Chondrocyte (in vitro differentiated cells): ENCODE measurements at places on chromosomes 7 and 10. TPM values are rescaled to one million over a fixed set of nuclear protein-coding genes. Genes with fewer than 3 reads are reported as not detected.

DNA sequence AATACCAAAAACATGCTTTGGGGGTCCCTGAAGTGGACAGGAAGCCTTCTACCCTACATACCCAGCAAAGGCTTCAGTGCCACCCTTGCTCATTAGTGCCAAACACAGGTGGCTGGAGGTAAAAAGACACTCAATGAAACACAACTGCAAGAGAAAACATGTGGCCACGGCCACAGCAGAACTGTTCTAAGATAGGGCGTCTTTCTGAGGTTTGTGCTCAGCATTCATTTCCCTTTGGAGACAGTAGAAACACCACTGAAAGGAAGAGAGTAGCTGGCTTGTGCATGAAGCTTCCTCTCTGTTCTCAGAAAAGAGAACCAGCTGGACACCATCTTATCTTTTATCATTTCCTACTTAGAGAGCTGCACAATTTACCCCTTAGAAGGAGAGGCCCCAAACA, 143.0 kb downstream of the PLXNA4 start:
- no peak for DNase-seq

DNA sequence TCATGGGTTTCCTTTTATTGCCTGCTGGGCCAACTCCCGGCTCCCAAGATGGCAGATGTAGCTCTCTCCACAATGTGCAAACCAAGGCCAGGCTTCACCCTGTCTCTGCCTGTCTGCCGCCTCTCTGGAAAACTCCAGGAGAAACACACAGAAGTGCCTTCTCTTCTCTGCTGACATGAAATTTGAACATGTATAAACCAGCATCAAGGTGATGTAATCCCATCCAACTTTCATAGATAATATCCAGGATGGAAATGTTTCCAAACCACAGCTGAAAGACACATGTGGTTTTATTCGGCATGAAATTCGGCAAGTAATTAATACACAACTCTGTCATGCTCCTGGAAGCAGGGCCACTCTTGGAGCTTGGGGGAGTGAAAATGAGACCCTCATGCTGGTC, 297.2 kb downstream of the C7orf25 start:
- DNase-seq = no peak

GRCh38 chr10:95428701-95429100, 132.5 kb downstream of the SORBS1 start:
- DNase-seq = no peak

DNA sequence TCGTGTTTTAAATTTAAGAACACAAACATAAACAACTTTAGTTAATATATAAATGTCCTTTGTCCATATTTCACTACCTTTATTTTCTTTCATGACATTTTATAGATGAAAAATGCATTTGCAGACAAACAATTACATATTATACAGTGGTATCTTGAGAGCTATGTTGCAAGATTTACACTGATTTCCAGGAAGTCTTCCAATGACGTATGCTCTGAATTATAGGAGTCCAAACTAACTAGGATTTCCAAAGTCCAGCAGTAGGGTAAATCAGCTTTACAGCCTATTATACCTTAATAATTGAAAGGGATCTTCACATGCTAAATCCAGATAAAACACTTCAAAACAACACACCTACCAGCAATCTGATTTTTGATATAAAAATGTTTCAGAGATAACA, 69.4 kb downstream of the HYCC1 start:
- DNase-seq = no peak

DNA sequence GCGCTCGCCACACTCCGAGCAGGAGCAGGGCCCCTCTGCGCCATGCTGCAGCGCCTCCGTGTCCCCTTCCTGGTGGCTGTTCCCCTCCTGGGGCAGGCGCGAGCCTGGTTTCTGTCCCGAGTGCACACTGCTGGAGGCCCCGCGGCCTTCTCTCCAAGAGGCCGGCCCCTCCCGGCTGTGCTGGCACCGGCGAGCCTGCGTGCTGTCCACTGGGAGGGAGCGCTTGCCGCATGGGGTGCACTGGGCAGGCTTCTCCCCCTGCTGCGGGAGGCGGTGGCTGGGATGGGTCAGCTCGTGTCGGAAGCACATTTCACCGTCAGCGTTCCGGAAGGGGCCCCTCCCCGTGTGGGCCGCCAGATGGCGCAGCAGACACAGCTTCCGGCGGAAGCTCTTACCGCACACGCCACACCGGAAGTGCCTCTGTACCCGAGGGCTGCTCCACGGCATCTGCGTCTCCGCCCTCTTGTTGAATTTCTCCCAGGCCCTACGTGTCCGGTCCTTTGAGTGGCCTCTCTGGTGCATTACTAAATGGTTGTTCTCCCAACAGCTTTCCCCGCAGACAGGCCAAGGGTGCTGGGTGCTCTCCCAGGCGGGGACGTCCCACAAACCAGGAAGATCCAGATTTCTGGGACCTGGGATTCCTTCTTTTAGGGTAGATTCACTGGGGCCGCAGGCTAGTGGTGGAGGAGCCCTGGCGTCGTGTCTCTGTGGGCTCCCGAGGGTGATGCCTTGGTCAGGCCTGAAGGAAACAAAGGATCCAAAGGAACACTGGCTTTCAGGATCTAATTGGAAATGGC, 18.7 kb downstream of the ZNF786 start:
- peak; percentile 83 for DNase-seq

- no peak for DNase-seq
Observed at GRCh38 chr7:121484089-121484763, 88.1 kb upstream of the FAM3C start.

- DNase-seq = no peak
Observed at GRCh38 chr10:120279196-120279595, 177.8 kb upstream of the PLPP4 start.

- no peak for DNase-seq
Observed at GRCh38 chr10:71694039-71694501, 25.5 kb downstream of the C10orf105 start.

GRCh38 chr10:36766940-36767339, 358.5 kb upstream of the ANKRD30A start:
- DNase-seq = no peak

GRCh38 chr7:55533729-55534080, 38.6 kb downstream of the VOPP1 start:
- no peak for DNase-seq

DNA sequence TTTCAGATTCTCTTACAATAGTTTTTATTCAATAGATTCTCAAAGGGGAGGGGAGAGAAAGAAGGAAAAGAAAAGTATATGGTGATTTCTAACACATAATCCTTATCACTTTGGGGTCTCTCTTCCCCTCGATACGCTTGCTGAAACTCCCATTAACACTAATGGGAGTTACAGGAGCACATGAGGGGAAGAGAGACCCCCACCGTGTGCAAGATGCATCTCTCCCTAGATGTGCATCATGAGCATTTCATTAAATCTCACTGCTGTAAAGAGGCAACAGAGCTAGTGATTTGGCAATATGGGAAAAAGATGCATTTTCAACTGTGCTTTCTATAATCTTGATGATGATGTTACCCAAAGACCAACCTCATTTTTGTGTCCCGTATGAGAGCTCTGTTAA, 177.4 kb downstream of the SKAP2 start:
- DNase-seq = no peak

- DNase-seq = no peak
Observed at GRCh38 chr7:40419806-40420205, 285.0 kb downstream of the SUGCT start.

DNA sequence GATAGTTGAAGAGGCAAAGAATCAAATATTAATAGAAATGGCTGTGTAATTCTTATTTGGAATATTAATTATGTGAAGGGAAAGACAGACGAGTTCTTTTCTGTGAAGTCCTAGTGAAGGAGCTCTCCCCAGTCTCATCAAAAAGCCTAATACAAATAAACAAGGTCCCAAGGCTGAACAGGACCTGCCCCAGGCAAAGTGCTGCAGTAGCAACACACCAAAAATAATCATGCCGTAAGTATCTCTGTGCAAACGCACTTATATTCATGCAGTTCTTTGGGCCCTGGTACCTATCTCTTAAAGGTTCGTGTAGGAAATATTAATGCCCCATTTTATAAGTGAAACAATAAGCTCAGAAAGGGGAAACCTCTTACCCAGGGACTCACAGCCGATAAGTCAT, 12.2 kb upstream of the CHST15 start:
- no peak for DNase-seq

GRCh38 chr7:42264702-42265101, 27.7 kb upstream of the GLI3 start:
- DNase-seq = no peak

DNA sequence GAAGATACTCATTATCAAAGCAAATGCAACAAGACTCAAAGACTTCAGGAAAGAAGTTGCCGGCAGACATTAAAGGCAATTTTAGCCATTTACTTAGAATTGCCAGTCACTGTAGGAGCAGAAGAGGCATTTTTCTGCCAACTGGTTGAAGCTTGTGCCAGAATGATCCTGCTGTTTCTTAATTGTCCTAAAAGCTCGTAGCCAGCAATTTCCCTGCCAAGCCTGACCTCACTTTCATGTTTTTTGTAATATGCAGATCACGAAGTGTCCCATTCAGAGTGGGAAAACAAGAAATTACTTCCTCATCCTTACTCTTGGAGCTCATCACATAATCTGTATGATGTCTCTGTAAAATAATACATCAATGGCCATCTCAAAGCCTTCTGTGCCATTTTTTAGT, 130.9 kb upstream of the ANKRD1 start:
- no peak for DNase-seq

- DNase-seq = peak; percentile 98
Observed at GRCh38 chr7:73738612-73739386, at the start of gene ABHD11. TSS of gene ABHD11 (minus strand) at chr7:73738802. CDS start at chr7:73738770, 32 bp downstream.

GRCh38 chr7:124422081-124422480, 343.5 kb downstream of the GPR37 start:
- no peak for DNase-seq

- no peak for DNase-seq
Observed at GRCh38 chr7:103622274-103622673, 176.3 kb upstream of the SLC26A5 start.

- DNase-seq = no peak
Observed at GRCh38 chr10:36425131-36425797, 700.1 kb upstream of the ANKRD30A start.

- peak; percentile 51 for DNase-seq
Observed at GRCh38 chr10:71472912-71473311, 76.2 kb downstream of the CDH23 start.

DNA sequence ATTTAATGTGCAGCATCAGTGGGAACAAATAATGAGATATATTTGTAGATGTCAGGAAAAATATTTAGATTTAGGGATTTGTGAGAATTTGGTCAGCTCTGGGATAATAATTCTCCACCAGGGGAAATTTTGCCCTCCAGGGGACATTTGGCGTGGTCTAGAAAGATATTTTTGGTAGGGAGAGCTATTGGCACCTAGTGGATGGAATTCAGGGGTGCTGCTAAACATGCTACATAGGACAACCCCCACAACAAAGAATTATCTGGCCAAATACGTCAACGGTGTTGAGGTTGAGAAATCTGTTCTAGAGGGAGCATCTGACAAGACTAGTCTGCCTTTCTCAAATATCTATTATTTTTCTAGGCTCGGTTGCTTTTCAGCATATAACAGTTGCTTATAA, 2.1 kb downstream of the ADK start:
- no peak for DNase-seq

DNA sequence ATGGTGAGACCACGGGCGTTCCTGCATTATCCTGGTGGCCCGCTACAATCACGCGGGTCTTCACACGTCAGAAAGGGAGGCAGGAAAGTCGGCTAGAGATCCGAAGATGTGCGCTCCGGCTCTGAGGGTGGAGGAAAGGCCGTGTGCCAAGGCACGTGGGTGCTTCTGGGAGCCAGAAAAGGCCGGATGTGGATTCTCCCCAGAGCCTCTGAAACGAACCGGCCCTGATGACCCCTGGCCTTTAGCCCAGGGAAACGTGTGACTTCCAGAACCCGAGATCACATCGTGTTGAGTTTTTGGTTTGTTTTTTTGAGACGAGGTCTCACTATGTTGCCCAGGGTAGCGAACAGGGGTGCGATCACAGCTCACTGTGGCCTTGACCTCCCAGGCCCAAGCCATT, 244.2 kb downstream of the ELFN1 start:
- no peak for DNase-seq

Gene NAT16
- not detected in 3 replicates for total RNA-seq

Gene JAKMIP3
- 0.67 to 1.6 TPM (median 0.69 TPM) in 3 replicates for total RNA-seq

Gene MACC1
- not detected in 3 replicates for total RNA-seq

Gene PKD2L1
- total RNA-seq = not detected in 3 replicates
